GM12878 (cell line): ENCODE measurements at places on chromosomes 11 and 22. TPM values are rescaled to one million over a fixed set of nuclear protein-coding genes. Genes with fewer than 3 reads are reported as not detected.

Gene FOLH1
- total RNA-seq = not detected in 2 replicates

- no peak overlapping the region for H3K27ac ChIP-seq
- no peak overlapping the region for H3K4me3 ChIP-seq
- H3K4me1 ChIP-seq = no peaks in the 10 kb centered on the region
- H3K36me3 ChIP-seq = no peaks in the 10 kb centered on the region
- no peak for DNase-seq
Measured at GRCh38 chr22:28329186-28330073, 350.2 kb downstream of the TTC28 start.

DNA sequence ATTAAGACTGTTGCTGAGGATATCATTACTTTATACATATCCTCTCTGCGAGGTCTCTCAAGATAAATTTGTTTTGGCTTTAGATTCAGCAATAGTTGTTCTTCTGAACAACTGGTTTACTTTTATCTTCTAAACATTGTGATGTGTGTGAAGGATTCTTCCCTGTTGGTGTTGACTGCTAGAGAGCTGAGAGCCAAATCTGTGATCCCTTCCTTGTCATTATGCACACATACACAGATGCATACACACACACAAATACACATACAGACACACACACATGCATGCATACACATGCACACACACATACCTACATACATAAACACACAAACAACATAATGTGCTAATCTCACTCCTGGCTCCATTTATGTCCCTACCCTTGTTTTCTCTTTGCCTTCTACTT is 137.0 kb downstream of the SNX19 start:
- 0 out of 2 replicates have a peak, but pooled peaks cover 2% of the 10 kb centered on the region for H3K27me3 ChIP-seq
- no peak for DNase-seq
- H3K4me3 ChIP-seq = no peak overlapping the region
- no peaks in the 10 kb centered on the region for H3K36me3 ChIP-seq
- H3K27ac ChIP-seq = no peak overlapping the region
- H3K4me1 ChIP-seq = no peaks in the 10 kb centered on the region

DNA sequence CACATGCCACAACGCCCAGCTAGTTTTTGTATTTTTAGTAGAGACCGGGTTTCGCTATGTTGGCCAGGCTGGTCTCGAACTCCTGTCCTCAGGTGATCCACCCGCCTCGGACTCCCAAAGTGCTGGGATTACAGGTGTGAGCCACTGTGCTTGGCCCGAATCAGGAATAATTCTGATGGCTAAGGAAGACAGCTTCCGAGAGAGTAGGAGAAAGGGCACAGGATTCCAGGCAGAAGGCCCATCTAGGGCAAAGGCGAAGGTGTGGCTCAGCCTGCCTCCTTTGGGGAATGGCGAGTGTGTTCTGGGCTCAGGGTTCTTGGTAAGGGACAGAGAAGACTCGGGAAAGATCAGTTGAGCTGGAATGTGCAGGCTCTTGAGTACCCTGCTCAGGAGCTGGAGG is 1.6 kb upstream of the SYCE3 start:
- H3K4me1 ChIP-seq = no peaks in the 10 kb centered on the region
- no peak overlapping the region for H3K27ac ChIP-seq
- H3K36me3 ChIP-seq = peaks cover 7% of the 10 kb centered on the region; the same call in 1 of the 2 replicates
- no peaks in the 10 kb centered on the region for H3K27me3 ChIP-seq

Gene PLXNB2
- total RNA-seq = 133 and 134 TPM in 2 replicates

Gene RAPSN
- 0.15 and 0.27 TPM in 2 replicates for total RNA-seq

Gene RASD2
- total RNA-seq = not detected in 2 replicates

Gene KDELR3
- 0.18 and 0.19 TPM in 2 replicates for total RNA-seq

Gene HEPN1
- not detected in 2 replicates for total RNA-seq

GRCh38 chr11:28476049-28476448 is 367.9 kb downstream of the METTL15 start:
- DNase-seq = no peak
- no peak overlapping the region for H3K27ac ChIP-seq
- H3K27me3 ChIP-seq = no peaks in the 10 kb centered on the region
- no peak overlapping the region for H3K4me3 ChIP-seq
- no peaks in the 10 kb centered on the region for H3K36me3 ChIP-seq

- H3K36me3 ChIP-seq = no peaks in the 10 kb centered on the region
- no peak overlapping the region for H3K4me3 ChIP-seq
- H3K4me1 ChIP-seq = peaks cover 13% of the 10 kb centered on the region
- peak; percentile 67 for DNase-seq
- H3K27me3 ChIP-seq = no peaks in the 10 kb centered on the region
- H3K27ac ChIP-seq = no peak overlapping the region
Measured at GRCh38 chr22:49976439-49977175, 16.0 kb downstream of the PIM3 start.

Gene ANO3
- total RNA-seq = 0.26 and 0.35 TPM in 2 replicates

DNA sequence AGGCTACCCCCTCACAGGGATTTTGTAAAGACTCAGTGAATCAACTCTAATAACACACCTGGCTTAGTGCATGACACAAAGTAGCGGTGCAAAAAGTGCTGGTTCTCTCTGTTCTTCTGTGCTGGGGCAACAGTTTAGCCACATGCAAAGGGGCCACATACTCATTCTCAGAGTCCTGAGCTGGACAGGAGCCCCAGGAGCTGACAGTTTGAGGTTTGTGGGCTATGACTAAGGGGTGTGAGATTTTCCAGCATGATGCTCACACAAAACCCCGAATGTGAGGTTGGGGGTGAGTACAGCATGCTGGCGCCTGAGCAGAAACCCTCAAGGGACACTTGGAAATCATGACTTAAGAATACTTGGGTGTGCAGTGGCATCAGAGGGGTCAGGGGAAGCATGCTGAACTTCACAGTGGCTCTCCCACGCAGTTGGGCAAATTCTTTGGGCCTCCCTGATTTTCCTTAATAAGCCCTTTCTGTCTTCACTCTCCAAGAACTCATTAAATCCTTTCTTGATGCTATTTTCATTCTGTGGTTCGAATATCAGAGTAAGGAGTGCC is 31.0 kb downstream of the TMPRSS5 start:
- H3K36me3 ChIP-seq = no peaks in the 10 kb centered on the region
- H3K27me3 ChIP-seq = no peaks in the 10 kb centered on the region
- H3K4me3 ChIP-seq = no peak overlapping the region
- peak; percentile 73 for DNase-seq
- H3K27ac ChIP-seq = no peak overlapping the region
- no peaks in the 10 kb centered on the region for H3K4me1 ChIP-seq

GRCh38 chr11:13663631-13664071 is 4.8 kb upstream of the FAR1 start:
- no peaks in the 10 kb centered on the region for H3K27me3 ChIP-seq
- no peaks in the 10 kb centered on the region for H3K36me3 ChIP-seq
- no peak overlapping the region for H3K27ac ChIP-seq
- no peak overlapping the region for H3K4me3 ChIP-seq
- peaks cover 6% of the 10 kb centered on the region for H3K4me1 ChIP-seq

Gene POU2F3
- 0.21 and 0.36 TPM in 2 replicates for total RNA-seq

- no peak overlapping the region for H3K4me3 ChIP-seq
- no peak overlapping the region for H3K27ac ChIP-seq
- H3K4me1 ChIP-seq = no peaks in the 10 kb centered on the region
- H3K27me3 ChIP-seq = no peaks in the 10 kb centered on the region
- no peak for DNase-seq
Measured at GRCh38 chr11:26937386-26937785, 56.5 kb upstream of the FIBIN start.

Gene E2F8
- total RNA-seq = 15.6 and 20.3 TPM in 2 replicates

- no peak overlapping the region for H3K4me3 ChIP-seq
- no peaks in the 10 kb centered on the region for H3K4me1 ChIP-seq
- H3K27ac ChIP-seq = no peak overlapping the region
- no peaks in the 10 kb centered on the region for H3K36me3 ChIP-seq
Measured at GRCh38 chr22:47600281-47600680, 837.8 kb downstream of the TBC1D22A start.

DNA sequence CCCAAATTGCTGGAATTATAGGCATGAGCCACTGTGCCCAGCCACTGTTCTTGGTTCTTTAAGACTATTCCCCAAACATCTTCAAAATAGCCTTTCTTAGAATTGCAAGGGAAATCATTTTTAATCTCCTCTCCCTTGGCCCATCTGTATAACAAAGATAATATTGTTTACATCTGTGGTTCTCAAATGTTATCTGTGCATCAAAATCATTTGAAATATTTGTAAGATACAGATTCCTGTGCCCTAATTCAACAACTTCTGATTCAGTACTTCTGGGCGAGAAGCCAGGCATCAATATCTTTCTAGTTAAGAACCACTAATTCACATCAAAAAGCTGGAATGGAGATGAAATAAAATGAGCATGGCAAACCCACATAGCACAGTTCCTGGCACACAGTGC is 83.0 kb downstream of the TMPRSS5 start:
- H3K4me3 ChIP-seq = no peak overlapping the region
- H3K4me1 ChIP-seq = no peaks in the 10 kb centered on the region
- H3K27me3 ChIP-seq = no peaks in the 10 kb centered on the region; the same call in 1 of the 2 replicates

DNA sequence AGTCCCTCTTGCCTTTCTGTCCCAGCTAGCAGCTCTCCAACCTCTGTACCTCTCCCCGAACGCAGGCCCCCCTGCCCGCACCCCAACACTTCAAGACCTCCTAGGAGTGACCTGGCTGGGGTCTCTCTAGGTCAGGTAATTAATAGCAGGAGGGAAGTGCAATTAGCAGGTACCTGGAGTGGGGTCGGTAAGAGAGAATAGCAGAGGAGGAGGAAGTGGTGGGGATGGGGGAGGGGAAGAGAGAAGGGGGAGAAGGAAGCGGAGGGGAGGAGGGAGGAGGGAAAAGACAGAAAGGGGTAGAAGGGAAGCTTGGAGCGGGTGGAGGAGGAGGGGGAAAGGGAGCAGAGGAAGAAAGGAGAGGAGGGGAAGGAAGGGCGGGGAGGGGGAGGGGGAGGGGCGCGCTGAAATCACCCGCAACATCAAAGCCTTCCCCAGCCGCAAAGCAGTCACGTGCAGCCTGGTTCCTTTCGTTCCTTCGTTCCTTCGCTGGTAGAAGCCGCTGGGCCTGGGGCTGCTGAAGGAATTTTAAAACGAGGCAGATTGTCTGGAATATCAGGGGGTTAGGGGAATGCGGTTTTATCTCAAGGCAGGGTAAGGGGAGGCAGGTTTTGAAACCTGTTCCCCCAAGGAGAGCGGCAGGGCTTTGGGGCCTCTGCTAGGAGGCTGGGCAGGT is 29.3 kb upstream of the TCF20 start:
- H3K4me1 ChIP-seq = peaks cover 22% of the 10 kb centered on the region
- no peaks in the 10 kb centered on the region for H3K36me3 ChIP-seq
- peak overlapping the region; percentile 55 for H3K4me3 ChIP-seq
- peak overlapping the region; percentile 73 for H3K27ac ChIP-seq

DNA sequence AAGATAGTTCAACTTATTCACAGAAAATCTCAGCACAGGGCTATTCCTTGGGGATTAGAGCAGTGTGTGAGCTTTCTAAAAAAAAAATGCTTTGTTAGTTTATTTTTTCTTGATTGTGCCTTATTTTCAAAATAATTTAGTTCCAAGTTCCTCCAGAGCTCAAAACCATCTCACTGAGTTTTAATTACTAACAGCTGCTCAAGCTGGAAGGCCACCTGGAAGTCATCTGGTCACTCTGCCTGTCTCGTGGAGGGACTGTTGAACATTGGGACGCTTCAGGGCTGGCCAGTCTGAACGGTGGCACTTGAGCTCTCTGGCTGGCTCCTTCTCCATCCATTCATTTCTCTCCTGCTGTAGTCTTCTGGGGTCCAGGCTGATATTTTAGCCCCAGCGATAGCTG is 4.0 kb downstream of the OR51E1 start:
- H3K36me3 ChIP-seq = no peaks in the 10 kb centered on the region
- no peak overlapping the region for H3K4me3 ChIP-seq
- no peak overlapping the region for H3K27ac ChIP-seq
- DNase-seq = no peak
- H3K27me3 ChIP-seq = no peaks in the 10 kb centered on the region; the same call in 1 of the 2 replicates

Gene GGT5
- total RNA-seq = not detected in 2 replicates

- H3K4me1 ChIP-seq = no peaks in the 10 kb centered on the region
- DNase-seq = no peak
- H3K27me3 ChIP-seq = no peaks in the 10 kb centered on the region
- H3K36me3 ChIP-seq = no peaks in the 10 kb centered on the region
- no peak overlapping the region for H3K27ac ChIP-seq
Measured at GRCh38 chr11:15059132-15059915, 14.1 kb upstream of the CALCB start.

DNA sequence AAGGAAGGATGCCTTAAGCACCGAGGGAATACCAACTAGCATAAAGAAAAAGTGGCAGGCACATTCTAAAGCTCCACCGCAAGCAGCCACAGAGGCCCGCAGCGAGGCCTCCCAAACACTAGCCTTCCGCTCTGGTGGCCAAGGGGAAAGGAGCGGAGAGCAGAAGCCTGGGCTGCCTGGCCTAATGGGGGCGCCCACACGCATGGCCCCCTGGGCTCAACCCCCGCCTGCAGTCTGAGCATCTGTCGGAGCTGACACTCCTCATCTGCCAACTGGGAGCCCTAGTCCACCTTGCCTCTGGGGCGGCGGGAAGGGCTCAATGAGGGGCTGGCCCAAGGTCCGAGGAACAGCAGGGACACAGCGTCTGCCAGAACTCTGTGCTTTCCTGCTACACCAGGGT is 50.1 kb upstream of the WNT11 start:
- no peaks in the 10 kb centered on the region for H3K36me3 ChIP-seq
- DNase-seq = no peak
- H3K27me3 ChIP-seq = peaks cover 7% of the 10 kb centered on the region
- H3K4me3 ChIP-seq = no peak overlapping the region

DNA sequence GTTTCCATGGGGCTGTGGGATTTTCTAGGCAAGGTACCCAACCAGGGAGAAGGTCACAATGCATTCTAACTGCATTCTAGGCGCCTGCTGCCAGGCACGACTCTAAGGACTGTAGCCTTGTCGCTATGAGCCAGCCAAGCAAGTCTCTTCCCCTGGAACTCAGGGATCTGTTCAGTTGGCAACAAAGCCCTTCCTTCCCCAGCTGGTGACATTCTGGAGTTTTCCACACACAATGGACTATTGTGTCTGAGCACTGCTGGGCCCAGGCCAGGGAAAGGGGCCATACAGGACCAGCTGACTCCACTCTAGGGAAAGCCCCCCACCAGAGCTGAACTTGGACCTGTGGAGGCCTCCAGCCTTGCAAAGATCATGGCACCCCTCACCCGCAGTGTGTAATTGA is 116.8 kb downstream of the RRAS2 start:
- no peak overlapping the region for H3K4me3 ChIP-seq
- H3K36me3 ChIP-seq = no peaks in the 10 kb centered on the region
- peaks cover 9% of the 10 kb centered on the region for H3K4me1 ChIP-seq
